ENCODE measurements at places on chromosomes 3 and 15.

DNA sequence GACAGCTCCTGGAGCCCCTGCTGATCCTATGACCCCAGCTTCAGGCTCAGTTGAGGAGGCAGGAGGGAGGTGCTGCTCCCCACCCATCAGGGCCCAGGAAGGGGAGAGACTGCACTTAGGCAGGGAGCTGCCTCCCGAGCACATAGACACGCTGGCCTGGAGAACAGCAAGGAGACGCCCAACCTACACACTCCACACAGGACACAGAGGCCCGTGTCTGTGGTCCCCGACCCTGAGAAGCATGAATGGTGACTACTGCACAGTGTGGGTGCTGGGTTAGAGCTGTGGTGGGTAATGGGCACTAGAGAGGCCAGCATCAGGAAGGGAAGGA lies 1.1 kb upstream of the HHATL start:
- no peak for DNase-seq

DNA sequence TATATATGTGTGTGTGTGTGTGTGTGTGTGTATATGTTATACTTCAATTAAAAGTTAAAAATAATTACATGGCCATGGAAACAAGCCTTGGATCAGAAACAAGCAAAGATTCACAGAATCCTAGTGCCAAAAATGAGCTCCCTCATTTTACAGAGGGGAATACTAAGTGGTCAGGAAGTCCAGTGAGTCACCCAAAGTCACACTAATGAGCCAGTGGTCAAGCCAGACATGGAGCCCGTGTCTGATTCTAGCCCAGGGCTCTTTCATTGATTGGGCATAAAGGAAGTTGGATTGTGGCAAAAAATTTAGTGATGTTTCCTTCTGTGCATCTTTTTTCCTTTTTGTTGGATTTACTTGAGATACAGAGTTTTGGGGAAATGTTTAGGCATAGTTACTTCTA lies 152.5 kb upstream of the NPHP3 start:
- no peak for DNase-seq

GRCh38 chr15:60152386-60152785 lies 148.3 kb downstream of the FOXB1 start:
- DNase-seq, result no peak

DNA sequence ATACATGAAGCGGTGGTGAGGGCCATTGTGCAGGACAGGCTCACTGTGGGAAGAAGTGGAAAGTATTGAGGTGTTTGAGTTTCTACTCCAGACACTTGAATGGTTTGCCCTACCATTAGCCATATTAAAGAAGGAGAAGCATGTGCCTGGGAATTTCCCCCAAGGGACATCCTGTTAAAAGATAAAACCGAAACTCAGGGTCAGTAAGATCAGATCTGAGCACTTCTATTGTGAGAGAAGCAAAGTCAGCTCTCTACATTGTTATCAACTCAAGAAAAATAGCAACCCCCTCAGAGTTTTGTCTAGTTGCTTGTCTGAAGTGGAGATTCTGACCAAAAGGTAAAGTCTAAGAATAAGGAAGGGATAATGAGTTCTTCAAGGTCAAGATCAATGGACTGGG lies 269.8 kb downstream of the CHST2 start:
- no peak for DNase-seq

- DNase-seq, result no peak
These were observed 35.7 kb downstream of the RBPMS2 start for GRCh38 chr15:64739577-64740143.

- no peak for DNase-seq
These were observed 4.8 kb downstream of the CSRNP1 start for GRCh38 chr3:39148435-39149058.

- no peak for DNase-seq
These were observed 129.0 kb downstream of the MYLK start for GRCh38 chr3:123755085-123755484.

DNA sequence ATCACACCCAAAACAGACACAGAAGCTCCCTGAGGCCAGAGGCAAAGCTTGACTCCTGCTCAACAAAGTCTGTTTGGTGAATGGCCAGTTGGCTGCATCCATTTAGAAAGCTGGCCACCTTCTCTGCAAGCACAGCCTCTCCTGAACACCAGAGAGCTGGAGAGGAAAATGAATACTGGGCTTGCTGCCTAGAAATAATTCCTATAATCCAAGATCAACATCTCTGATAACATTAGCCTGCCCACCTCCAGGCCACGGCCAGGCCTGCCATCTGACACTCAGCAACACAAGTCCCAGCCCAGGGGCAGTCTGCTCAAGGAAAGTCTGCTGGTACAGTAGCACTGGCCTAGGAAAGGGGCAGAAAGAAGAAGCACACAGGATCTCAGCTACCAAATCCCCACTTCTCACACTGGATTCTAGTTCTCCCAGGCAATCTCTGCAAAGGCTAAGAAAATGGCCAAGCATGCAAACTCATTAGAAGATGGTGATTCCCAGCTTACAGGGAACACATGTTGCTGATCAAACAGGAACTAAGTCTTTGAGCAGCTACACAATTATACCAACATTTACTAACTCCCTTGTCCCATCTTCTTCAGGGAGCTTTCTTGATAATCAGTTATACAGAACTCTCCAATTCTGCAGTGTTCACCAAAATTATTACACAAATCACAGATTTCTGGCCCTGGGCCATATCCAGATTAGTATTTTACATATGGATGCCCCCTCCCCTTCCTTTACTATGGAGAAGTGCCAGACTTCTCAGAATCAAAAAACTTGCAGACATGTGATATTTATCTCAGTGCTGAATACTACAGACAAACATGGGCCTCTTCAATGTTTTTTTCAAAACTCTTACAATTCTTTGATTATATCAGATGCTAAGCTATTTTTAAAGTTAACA lies 9.9 kb downstream of the TBC1D2B start:
- no peak for DNase-seq

- DNase-seq, result peak; percentile 79
These were observed 14.4 kb downstream of the RNU5B-1 start for GRCh38 chr15:65318870-65319356.

- no peak for DNase-seq
These were observed 46.9 kb upstream of the CSPG4 start for GRCh38 chr15:75759416-75760130.

DNA sequence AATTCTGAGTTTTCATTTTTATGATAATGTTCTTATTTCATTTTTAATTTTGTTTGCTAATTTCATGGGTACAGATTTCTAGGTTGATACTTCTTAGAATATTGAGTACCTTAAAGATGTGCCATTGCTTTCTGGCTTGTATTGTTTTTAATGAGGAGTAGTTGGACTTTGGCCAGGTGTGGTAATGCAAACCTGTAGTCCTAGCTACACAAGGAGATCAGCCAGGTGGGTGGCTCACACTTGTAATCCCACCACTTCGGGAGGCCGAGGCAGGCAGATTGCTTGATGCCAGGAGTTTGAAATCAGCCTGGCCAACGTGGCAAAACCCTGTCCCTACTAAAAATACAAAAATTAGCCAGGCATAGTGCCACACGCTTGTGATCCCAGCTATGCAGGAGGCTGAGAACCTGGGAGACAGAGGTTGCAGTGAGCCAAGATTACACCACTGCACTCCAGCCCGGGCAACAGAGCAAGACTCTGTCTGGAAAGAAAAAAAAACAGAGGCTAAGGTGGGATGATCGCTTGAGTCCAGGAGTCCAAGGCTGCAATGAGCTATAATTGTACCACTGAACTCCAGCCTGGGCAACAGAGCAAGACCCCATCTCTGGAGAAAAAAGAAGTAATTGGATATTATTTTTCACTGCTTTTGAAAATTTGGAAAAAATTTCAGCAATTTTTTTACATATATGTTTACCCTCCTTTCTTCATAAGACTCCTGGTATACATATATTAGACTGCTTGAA lies 198.0 kb downstream of the ALCAM start:
- no peak for DNase-seq

- DNase-seq, result no peak
These were observed 1.4 kb downstream of the VHL start for GRCh38 chr3:10142707-10143560.

GRCh38 chr15:60643555-60643954 lies 164.6 kb upstream of the ICE2 start:
- no peak for DNase-seq

DNA sequence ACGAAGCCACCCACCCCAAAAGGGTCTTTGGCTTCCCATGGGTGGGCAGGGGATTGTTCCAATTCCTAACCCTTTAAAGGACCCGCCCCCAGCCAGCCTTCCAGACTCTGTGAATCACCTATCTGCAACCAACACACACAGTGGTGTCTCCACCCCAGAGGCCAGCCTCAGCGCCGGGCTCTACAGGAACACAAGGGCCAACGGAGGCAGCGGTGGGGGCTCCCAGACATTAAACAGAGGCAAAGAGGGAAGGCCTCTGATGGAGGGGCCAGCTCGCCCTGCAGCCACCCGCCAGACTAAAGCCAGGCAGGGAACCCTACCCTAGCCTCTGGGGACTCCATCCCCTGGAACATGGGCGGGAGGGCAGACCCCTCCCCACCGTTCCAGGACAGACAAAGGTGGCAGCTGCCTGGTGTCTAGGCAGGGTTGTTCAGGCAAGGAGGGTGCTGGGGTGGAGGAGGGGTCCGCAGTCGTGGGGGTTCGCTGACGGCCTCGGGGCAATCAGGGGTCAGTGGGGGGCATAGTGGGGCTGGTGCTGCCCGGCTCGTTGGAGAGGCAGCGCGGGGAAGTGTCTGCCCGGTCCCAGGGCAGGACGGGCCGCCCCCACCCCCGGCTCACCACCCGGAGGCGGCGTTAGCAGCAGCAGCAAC lies 448 bp downstream of the SHISA5 start:
- no peak for DNase-seq

DNA sequence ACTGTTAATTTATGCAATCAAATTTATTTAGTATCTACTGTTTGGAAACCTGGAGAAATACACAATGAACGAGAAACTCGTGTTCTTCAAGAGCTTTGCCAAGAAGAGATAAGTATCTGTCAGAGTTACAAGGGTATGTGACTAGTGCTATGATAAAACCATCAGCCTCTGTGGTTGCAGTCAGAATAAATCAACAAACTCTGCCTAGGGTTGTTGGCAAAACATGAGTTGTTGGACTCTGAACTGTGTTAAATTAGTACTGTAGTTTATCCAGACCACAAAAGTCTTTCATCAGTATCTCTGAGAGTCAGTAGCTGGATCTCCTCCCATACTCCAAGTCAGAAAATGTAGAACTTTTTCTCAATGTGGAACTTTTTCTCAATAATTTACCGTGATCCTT lies 918.4 kb downstream of the NAALADL2 start:
- no peak for DNase-seq

DNA sequence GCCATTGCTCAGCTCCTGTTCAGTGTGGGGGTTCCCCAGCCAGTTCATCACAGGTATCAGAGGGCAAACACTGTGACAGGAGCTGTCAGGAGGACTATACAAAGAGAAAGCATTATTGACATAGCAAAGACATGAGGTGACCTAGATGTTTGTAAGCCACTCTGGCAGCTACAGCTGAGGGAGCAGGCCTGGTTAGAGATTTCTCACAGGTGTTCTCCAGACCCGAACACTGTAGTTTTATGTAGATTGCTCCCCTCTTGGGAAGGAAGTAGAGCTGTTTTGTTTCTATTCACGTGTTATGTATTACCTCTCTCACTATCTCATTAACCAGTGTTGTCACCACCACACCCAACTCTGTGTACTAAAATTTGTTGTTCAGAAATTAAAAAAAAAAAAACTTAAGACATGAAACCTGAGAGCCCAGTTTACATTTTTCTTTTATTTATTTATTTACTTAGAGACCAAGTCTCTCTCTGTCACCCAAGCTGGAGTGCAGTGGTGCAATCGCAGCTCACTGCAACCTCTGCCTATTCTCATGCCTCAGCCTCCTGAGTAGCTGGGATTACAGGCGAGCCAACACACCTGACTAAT lies 123.7 kb downstream of the RBPMS2 start:
- DNase-seq, result peak; percentile 45

DNA sequence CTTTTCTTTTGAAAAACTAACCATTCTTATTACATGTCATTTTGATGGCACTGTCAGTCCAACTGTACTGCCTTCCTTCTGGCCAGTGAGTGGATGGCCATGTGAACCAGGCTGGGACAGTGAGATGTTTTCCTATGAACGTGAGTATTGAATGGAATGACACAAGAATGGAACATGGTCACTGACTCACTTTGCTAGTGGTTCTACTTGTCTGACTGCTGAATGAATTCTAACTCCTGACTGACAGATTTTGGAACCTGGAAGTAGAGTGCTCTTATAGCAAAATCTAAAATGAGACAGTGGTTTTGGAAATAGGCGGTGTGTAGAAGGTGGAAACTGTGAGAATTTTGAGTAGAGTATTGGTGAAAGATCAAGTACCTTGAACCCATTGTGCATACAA lies 606.9 kb upstream of the KCNMB2 start:
- no peak for DNase-seq

DNA sequence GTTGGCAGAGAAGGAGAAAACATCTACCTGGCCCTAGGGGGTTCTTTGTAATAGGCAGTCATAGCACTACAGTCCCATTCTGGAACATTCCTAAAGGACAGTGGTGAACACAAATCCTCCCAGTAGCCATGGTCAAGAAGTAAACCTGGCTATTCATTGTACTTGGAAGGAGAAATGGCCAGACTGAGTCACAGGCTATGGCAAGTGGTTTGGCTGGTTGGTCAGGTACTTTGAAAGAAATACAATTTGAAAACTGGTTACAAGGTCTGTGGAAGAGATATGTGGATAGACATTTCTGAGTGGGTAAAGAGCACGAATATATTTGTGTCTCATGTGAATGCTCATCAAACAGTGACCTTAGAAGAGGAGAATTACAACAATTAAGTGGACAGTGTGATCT lies 33.0 kb upstream of the FAN1 start:
- no peak for DNase-seq

DNA sequence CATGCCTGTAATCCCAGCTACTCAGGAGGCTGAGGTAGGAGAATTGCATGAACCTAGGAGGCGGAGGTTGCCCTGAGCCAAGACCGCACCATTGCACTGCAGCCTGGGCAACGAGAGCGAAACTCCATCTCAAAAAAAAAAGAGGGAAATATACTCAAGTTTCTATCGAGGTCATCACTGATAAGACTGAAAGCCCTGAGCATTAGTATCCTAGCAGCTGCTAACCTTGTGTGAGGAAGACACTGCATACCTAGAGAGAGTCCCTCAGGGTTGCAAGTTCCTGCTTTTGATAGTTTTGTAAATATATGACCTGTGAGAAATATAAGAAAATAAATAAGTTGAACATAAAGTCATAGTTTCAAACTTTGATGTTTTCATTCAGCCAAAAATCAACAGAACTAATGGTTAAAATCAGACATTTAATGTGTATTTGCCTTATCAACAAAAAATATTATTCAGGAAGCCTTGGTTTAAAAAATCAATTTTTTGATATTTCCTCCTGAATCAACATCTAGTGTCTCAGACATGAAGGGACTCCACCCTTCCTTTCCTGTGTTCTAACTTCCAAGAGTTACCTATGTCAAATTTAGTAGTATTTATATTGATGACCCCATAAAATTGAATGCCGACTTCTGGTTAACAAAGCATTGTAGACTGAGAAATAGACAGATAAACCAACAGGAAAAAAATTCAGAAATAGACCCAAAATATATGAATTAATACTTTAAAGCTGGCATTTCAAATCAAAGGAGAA lies 19.8 kb upstream of the USP3 start:
- DNase-seq, result no peak

GRCh38 chr3:72339670-72340030 lies 508.6 kb downstream of the SHQ1 start:
- no peak for DNase-seq

- DNase-seq, result no peak
These were observed 1522.4 kb downstream of the SI start for GRCh38 chr3:163555918-163556317.

- DNase-seq, result no peak
These were observed 251.5 kb downstream of the GABRG3 start for GRCh38 chr15:27222479-27222878.

Measured in stimulated activated CD4-positive, alpha-beta T cell treated with anti-CD3 and anti-CD28 coated beads, Interleukin-4, amount 100 ng/mL, for 24 hours (primary cell).